HT-29 (cell line): ENCODE measurements at places on chromosomes 2 and 18. TPM values are rescaled to one million over a fixed set of nuclear protein-coding genes. Genes with fewer than 3 reads are reported as not detected.

Gene EGR4
- total RNA-seq, result 0.37 and 2.2 TPM in 2 replicates

Gene METAP1D
- total RNA-seq, result 6.2 and 8.5 TPM in 2 replicates

Gene TMEM247
- not detected in 2 replicates for total RNA-seq

Gene CYP27C1
- not detected in 2 replicates for total RNA-seq

Gene PIEZO2
- total RNA-seq, result not detected in 2 replicates

Gene FEV
- total RNA-seq, result not detected in 2 replicates

Gene CABYR
- 0.36 and 0.91 TPM in 2 replicates for total RNA-seq

Gene NGEF
- total RNA-seq, result 13.4 and 13.5 TPM in 2 replicates

Gene DES
- 0.63 TPM in 1 of 2 replicates, not detected in the other for total RNA-seq

Gene DLX1
- total RNA-seq, result 0.08 and 0.18 TPM in 2 replicates

Gene ATOH8
- total RNA-seq, result 1.0 and 2.3 TPM in 2 replicates

Gene EPB41L5
- total RNA-seq, result 9.9 and 12.5 TPM in 2 replicates

Gene TNFAIP6
- total RNA-seq, result not detected in 2 replicates

Gene SERPINB11
- total RNA-seq, result not detected in 2 replicates

Gene MTX2
- total RNA-seq, result 47.7 and 50.7 TPM in 2 replicates

Gene POMC
- total RNA-seq, result not detected in 2 replicates

Gene PLEK
- not detected in 2 replicates for total RNA-seq

Gene TUBA3E
- total RNA-seq, result not detected in 2 replicates

Gene MEIS1
- 3.1 and 7.7 TPM in 2 replicates for total RNA-seq

Gene ANKRD30B
- total RNA-seq, result 0.03 and 0.33 TPM in 2 replicates

Gene DSG1
- not detected in 2 replicates for total RNA-seq

Gene SERPINB3
- total RNA-seq, result not detected in 2 replicates

Gene DCDC2C
- total RNA-seq, result not detected in 2 replicates

Gene HADHA
- 56.2 and 58.9 TPM in 2 replicates for total RNA-seq

Gene CTLA4
- total RNA-seq, result not detected in 2 replicates

Gene KLHL14
- total RNA-seq, result not detected in 2 replicates
